ENCODE measurements at places on chromosomes 5 and 9.

DNA sequence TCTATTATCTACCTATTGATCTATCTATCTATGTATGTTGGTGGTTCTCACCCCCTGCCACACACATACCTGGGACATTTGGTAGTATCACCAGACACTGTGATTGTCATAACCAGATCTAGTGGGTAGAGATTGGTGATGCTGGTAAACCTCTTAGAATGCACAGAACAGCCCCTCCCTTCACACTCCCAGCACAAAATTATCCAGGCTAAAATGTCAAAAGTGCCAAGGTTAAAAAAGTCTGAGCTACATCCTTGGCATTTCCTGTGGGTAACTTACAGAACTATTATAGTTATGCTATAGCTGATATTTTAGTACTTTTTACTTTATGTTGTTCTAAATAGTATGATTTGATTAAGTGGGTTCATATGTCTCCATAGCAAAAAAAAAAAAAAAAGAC, 151.0 kb downstream of the FER start:
- no peak for DNase-seq

- no peak for DNase-seq
Observed at GRCh38 chr5:171623551-171624097, 162.0 kb upstream of the SMIM23 start.

DNA sequence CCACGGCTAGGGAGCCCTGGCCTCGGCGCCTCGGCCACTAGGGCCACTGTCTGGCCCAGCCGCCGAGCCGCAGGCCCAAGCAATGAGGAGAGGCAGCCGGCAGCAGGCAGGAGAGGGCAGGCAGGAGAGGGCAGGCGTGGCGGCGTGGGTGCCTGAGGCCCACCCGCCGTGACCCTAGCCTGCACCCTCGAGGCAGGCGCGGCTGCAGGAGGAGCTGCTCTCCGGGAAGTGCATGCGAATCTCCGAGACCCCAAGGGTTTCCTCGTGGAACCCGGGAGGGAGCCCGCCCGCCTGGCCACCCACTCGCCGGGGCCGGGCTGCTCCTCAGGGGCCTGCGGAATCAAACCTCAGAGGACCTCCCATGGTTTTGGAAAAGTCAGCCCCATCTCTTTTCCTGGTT, 9.3 kb downstream of the GRIN1 start:
- no peak for DNase-seq

GRCh38 chr5:2143088-2143487, 260.4 kb upstream of the IRX4 start:
- DNase-seq: no peak

- DNase-seq: no peak
Observed at GRCh38 chr5:77431286-77431685, 60.8 kb downstream of the WDR41 start.

DNA sequence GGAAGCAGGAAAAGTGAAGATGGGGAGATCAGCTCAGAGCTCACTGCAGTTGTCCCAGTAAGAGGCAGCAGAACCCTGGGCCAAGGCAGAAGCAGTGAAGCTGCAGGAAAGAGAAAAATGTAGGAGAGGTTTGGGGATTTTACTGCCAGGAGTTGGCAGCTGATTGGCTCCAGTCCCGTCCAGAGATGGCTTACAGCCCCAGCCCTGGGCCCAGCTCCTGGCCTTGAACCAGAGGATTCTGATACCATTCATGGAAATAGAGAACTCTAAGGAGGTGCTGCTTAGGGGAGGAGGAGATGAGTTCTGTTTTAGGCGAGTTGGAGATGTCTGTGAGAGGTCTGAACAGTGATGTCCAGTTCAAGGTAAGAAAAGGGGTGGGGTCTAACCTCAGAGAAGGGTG, 4.6 kb downstream of the MORN5 start:
- no peak for DNase-seq

GRCh38 chr5:107698286-107698685, 27.5 kb upstream of the EFNA5 start:
- DNase-seq: no peak

DNA sequence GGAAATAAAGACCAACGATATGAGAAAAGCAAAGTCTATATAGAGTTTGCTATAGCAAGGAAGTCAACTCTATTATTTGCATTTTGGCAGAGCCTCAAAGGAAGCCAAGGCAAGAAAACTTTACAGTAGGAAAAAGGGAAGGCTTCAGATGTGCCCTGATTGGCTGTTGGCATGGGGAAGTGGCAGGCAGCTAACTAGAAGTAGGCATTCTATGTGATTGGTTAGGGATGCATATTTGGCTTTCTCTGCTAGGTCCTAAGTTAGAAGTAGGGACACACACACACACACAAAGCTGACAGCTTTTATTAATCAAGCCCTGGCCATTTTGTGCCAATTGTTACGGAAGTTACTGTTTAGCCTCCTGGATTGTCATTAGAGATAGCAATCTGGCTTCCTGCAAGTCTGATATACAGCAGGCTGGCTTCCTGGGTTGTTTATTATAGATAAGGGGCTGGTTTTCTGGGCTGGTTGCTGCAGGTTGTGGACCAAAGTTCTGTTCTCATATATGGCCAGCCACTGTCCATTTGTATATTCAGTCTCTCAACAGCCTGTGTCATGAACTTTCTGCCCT, 308.1 kb upstream of the GRAMD2B start:
- DNase-seq: no peak

DNA sequence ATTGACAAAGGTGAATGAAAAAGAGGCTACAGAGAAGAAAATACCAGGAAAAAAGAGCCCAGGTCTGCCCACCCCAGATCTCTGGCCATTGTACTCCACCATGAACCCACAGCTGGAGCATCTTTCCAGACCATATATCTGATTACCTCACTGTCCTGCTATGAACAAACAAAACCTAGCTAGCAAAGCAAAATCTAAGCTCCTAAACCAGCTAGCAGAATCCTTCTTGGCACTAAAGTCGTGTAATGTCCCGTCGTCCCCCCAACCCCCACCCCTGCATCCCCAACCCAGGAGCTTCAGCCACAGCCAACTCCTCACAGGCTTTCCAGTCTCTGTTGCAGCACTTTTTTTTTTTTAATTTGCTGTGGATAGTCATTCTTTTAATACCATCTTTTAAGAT, 2.5 kb downstream of the C1QTNF3 start:
- no peak for DNase-seq

All from activated naive CD4-positive, alpha-beta T cell (primary cell).